Hippocampal formation (tissue), 2 donors: ENCODE measurements at places on chromosomes 13 and 19.

GRCh38 chr13:74715718-74716117, 581.5 kb upstream of the KLF12 start:
- no peak for DNase-seq

- no peak for DNase-seq
Observed at GRCh38 chr13:44158881-44159632, 214.6 kb upstream of the SERP2 start.

- no peak for DNase-seq
Observed at GRCh38 chr13:29925457-29926097, 75.2 kb upstream of the UBL3 start.

DNA sequence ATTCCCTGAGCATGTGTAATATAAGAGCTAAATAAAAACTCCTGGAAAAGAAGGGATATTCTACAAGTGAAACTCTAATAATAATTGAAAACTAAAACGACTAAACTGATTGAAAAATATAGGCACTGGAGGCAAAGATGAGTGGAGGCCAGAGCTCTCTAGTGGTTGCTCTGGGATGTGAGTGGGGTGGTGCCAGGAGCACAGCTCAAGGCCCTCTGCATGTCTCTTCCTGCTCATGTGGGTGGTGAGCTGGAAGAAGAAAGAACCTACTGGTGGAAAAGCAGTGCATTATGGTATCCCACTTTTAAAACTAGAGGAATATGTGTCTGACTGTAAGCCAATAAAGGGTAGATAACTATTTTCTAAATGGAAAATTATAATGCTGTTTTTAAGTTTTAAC, 15.8 kb upstream of the ARHGEF7 start:
- no peak for DNase-seq

- peak; percentile 54 for DNase-seq
Observed at GRCh38 chr13:98022210-98022609, 68.7 kb downstream of the IPO5 start.

DNA sequence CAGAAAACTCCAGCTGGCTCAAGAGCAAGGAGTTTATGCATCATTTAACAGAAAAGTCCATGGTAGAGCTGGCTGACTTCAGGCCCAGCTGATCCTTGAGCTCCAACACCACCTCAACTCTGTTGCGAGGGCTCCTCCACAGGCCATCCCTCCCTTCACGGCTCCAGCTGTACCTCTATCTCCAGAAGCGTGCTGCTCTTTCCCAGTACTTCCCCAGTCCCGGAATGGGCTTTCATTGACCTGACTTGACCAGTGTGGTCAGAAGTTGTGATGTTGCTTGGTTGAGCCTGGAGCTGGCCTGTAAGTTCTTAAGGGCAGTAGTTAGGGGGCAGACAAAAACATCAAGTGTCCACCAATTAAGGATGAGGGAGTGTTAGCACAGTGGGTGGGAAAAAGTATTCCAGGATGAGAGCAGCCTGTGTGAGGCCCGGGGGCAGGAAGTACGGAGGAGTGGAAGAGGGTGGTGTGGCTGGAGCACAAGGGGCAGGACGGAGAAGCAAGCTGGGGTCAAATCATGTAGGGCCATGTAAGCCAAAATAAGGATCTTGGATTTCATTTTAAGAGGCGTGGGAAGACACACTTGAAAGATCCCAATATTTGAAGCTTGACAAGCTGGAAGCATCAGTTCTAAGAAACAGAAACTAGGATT, 24.0 kb downstream of the SKA3 start:
- DNase-seq: no peak

GRCh38 chr13:48118030-48118429, 23.1 kb upstream of the MED4 start:
- no peak for DNase-seq

GRCh38 chr19:6271721-6272410, 7.9 kb downstream of the MLLT1 start:
- peak; percentile 47 for DNase-seq

- DNase-seq: no peak
Observed at GRCh38 chr13:61192826-61193225, 222.8 kb downstream of the PCDH20 start.

- no peak for DNase-seq
Observed at GRCh38 chr19:2376784-2377519, 16.9 kb downstream of the TMPRSS9 start.

DNA sequence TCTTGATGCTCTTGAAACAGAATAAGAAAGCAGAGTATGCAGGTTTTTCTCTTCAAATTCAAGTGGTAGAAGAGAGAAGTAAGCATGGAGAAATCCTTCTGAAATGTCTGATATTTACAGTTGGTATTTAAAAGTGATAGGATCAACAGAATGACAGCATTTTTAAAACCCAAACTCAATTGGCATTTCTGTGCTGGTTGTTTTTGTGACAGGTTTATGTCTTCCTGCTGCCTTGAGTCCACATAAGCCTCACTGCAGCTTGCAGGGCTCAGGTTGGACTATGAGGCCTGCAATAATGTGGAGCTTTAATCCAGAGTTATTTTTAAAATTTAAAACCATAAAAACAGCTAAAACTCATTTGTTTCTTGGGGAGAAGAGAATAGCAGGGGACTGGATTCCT, 105.1 kb downstream of the ZAR1L start:
- DNase-seq: no peak

DNA sequence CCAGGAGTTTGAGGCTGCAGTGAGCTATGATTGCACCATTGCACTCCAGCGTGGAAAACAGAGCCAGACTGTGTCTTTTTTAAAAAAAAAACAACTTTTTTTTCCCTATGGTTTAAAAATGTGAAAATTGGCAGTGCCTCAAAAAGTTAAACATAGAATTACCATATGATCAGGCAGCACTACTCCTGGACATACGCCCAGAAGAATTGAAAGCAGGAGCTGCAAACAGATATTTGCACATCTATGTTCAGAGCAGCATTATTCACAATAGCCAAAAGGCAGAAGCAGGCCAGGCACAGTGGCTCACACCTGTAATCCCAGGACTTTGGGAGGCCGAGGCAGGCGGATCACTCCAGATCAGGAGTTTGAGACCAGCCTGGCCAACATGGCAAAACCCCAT, 3.8 kb upstream of the RETN start:
- DNase-seq: no peak

GRCh38 chr13:91078093-91078679, 269.3 kb upstream of the MIR17HG start:
- no peak for DNase-seq
